ENCODE measurements at places on chromosomes 4 and X.

- DNase-seq: no peak
Measured at GRCh38 chrX:97867266-97867665, 983.6 kb downstream of the RPA4 start.

DNA sequence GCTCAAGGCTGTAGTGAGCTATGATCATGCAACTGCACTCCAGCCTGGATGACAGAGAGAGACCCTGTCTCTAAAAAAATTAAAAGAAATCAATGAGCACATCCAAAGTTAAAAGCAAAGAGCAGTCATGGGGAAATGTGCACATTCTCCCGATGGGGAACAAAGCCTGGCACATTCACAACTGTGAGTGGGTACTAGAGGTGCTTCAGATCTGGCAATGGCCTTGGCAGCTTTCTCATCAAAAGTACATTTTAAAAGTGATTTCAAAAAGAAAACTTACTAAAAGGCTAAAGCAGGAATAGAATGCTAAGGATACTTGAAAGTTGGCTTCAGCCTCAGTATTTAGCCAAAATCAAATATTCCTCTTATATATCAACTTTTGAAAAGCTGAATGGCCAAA lies 145.9 kb upstream of the MAOA start:
- no peak for DNase-seq

DNA sequence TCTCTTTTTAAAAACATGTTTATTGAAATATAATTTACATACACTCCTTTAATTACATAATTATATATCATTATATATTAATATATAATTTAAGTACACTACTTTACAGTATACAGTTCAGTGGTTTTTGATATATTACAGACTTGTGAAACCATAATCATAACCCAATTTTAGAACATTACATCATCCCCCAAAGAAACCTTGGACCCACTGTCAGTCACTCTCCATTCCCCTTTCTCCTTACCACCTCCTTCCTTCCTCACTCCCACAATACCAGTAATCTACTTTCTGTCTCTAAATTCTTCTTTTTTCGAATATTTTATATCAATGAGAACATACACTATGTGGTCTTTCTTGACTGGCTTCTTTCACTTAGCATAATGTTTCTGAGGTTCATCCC lies 17.9 kb upstream of the EXOSC9 start:
- no peak for DNase-seq

DNA sequence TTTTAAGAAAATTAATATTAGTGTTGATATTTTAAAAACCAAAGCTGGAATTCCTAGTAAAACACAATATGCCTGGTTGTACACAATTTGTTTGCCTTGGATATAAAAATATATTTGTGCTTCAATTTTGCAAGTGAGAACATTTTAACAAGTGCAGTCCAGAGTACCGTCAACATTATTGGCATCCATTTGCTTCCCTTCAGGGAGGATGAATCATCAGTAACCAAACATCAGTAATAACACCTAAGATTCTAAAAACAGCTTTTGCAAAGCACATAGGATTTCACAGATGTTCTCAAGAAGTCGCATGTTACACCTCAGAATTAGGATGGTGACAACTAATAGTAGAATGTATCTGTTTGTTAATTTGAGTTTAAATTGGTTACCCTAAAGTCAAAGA lies 262.6 kb upstream of the BMP3 start:
- no peak for DNase-seq

DNA sequence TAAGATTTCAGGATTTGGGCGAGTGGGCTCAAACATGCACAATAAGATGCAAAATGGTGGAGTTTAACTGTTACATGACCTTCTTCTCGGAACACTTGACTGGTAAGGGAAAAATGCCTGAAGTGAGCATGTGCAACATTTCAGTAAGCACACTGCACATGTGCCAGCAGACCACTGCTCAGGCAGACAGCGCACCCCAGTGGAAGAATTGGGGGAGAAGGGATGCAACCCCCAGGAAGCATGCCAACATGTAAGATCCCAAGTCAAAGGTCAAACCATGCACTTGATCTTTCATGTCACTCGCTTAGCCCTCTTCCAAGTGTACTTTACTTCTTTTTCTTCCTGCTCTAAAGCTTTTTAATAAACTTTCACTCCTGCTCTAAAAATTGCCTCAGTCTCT lies 256.3 kb downstream of the CENPC start:
- DNase-seq: no peak

DNA sequence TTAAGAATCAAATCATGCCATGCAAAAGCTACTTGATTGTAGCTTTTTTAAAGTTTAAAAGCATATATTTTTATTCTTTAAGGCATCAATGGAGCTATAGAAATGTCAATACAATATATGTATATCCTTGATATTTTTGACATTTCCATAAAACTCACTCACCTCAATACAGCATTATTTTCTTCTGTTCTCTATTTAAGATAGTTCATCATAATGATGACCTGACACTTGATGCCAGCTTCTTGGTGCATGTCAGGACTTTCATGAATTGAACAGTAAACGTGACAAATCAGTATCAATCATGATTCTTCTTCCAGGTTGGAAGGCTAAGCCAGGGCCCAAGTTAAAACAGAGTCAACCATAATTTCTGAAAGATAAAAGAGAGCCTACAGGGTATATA lies 33.6 kb upstream of the ATP8A1 start:
- DNase-seq: no peak

DNA sequence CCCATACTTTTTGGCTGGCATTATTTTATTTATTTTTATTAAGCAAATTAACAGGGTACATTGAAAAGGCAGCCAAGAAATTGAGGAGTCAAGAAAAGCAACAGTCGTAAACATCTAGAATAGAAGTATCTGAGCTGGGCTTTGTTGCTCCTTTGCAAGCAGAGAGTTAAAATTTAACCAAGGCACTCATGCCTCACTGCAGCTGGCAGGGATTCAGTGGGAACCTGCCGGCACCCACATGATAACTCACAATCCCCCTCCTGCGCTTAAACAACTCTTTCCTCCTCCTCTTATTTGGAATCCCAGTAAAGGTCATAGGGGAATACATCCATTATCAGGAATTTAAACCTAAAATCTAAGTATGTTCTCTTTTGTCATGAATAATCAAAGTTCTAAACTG lies 115.5 kb downstream of the SOX3 start:
- DNase-seq: no peak

DNA sequence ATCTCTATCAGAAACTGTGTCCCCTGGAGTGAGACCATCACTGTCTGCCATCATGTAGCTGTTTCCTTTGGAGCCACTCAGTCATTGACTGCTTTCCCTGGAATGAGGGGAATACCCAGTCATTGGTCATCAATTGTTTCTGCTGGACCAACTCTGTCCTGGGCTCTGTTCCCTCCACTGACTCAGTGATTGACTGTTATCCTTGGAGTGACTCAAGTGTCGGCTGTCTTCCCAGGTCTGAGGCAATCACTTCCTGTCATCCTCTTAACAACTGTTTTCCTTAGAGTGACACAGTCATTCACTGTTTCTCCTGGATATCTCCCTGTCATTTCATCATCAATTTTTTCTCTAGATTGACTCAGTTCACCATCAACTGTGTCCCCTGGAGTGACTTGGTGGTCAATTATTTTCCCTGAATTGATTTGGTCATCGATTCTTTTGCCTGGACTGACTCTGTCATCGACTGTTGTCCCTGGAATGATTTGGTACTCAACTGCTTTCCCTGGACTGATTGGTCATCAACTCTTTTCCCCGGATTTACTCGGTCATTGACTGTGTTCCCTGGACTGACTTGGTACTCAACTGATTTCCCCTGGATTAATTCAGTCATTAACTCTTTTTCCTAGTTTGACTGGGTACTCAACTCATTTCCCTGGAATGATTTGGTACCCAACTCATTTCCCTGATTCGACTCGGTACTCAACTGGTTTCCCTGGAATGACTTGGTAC lies 327.9 kb upstream of the VCX start:
- no peak for DNase-seq

GRCh38 chr4:74671080-74671698 lies 123.1 kb downstream of the BTC start:
- DNase-seq: peak; percentile 6

- no peak for DNase-seq
Measured at GRCh38 chr4:47073647-47074046, 42.3 kb downstream of the GABRB1 start.

DNA sequence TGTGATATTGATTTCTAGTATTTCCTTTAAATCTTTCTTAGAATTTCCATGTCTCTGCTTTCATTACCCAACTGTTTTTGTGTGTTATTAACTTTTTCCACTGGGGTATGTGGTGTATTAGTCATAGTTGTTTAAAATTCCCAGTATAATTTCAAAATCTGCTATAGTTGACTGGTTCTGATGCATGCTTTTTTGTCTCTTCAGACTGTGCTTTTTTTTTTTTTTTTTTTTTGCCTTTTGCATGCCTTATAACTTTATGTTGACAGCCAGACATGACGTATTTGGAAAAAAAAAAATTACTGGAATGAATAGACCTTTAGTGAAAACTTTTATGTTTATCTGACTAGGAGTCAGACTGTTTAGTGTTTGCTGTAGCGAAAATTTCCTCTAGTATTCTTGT lies 580.4 kb downstream of the ANKRD50 start:
- DNase-seq: no peak

DNA sequence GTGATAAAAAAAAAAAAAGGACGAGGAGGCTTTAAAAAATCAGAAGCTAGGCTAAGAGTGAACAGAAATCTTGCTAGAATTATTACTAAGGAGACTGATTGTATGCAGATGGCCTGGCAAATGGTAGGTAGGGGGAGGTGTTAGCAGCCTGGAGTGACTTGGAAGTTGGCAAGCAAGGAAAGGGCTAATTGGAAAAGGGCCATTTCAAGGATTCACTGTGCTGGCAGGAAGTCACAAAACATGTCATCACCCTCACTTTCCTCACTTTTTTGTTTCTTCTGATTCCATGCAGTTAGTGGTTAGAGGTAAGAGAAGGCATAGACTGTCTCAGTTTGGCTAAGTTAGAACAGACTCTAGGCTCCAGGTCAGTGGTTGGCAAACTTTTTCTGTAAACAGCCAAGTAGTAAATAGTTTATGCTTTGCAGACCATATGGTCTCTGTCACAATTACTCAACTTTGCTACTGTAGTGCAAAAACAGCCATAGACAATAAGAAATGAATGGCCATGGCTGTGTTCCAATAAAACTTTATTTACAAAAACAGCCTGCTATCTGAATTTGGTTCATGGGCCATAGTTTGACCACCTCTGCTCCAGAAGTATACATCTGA lies 646.5 kb upstream of the ACTRT1 start:
- DNase-seq: no peak

GRCh38 chrX:135463937-135464336 lies 42.2 kb downstream of the SMIM10L2A start:
- no peak for DNase-seq

DNA sequence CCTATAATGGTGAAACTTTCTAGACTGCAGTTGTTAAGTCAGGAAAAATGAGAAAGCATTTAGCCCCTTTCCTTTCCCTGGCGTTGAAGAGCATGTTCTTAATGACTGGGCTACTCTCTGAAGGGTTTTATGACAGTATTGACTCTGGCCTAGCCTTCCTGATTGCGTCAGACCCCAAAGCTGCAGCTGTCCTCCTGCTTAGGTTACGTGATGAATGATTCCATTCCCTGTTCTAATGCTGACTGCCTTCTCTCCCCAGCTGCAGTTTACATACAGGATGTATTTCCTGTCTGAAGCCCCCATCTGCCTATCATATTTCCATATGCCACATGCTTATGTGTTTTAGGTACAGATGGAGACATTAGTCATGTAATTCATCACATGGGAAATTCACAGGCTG lies 105.8 kb upstream of the EGFL6 start:
- no peak for DNase-seq

All from stimulated activated CD4-positive, alpha-beta T cell treated with anti-CD3 and anti-CD28 coated beads, Interleukin-1b, Interleukin-23, amount 100 ng/mL, for 24 hours (primary cell).